ENCODE measurements at places on chromosomes 2 and 18.

GRCh38 chr2:40113272-40113968 lies 334.4 kb upstream of the THUMPD2 start:
- DNase-seq: no peak

DNA sequence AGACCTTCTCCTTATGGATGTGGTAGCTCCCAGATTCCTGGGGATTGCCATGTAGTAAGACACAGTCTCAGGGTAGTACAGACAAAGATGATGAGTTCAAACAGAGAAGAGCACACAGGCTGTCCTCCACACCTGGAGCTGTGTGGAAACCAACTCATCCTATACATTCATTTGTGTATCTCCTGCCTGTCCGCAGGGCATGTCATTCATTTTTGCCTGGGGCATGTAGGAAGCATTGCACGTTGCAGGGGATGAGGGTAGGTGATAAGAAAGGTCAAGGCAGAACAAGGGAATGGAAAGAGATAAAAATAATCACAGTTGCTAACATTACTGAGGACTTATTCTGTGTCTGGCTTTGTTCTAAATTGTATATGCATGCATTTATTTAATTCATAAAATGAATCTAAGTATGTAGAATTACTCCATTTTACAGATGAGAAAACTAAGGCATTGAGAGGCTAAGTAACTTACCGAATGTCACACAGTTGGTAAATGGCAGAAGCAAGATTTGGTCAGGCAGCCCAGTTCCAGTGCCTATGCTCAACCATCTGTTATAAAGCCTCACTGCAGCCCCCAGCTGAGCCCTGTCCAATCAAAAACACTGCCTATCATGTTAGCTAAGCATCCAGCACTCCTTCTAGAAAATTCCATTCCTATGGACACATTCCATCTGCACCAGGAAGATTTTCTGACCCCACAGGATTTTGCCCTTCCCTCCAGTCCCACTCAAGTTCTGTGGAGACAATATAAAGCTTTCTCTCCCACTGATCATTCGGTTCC lies 81.0 kb downstream of the SUMO1 start:
- DNase-seq: no peak

- peak; percentile 74 for DNase-seq
Measured at GRCh38 chr2:156333951-156334495, 1.5 kb upstream of the NR4A2 start.

GRCh38 chr2:147045113-147045512 lies 799.7 kb upstream of the ACVR2A start:
- peak; percentile 27 for DNase-seq

DNA sequence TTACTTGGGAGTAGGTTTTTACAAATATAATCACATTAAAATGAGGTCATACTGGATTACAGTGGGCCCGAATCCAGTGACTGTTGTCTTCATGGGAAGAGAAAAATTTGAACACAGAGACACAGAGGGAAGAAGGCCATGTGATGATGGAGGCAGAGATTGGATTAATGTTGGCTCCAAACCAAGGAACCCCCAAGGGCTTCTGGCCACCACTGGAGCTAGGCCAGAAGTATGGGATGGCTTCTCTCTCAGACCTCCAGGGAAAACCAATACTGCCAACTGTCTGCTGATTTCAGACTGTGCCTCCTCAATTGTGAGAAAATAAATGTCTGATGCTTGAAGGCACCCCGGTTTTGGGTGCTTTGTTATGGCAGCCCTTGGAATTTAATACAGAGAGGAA lies 76.0 kb downstream of the ALPK2 start:
- no peak for DNase-seq

DNA sequence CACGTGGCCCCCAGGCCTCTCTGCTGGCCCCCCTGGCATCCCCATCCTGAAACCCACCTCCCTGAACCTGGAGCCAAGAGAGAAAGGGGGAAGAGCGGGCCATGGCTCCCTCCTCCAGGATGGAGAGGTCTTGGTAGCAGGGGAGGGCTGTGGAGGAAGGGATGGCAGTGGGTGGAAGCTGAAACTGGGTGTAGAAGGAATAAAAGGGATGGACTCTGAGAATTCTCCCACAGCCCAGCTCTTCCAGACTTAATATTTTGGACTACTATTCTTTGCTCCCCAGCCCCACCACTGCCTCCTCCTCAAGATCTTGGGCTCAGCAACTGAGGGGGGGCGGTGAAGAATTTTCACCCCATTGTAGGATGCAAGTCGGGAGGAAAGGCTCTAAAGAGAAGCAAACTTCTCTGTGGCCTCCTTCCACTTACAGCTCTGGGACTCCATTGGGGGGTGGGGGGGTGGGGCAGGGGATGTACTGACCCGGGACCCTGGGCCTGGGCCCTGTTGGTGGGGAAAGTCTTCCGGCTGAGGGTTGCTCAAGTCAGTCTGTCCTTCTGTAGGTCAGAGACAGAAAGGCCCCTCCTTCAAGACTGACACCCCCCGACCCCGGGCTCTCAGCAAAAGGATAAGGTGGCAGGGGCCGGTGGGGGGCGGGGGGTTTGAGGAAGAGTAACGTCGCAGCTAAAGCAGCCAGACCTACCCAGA lies 501 bp downstream of the TNS1 start:
- DNase-seq: no peak

- DNase-seq: no peak
Measured at GRCh38 chr18:62437235-62438017, 85.4 kb upstream of the ZCCHC2 start.

DNA sequence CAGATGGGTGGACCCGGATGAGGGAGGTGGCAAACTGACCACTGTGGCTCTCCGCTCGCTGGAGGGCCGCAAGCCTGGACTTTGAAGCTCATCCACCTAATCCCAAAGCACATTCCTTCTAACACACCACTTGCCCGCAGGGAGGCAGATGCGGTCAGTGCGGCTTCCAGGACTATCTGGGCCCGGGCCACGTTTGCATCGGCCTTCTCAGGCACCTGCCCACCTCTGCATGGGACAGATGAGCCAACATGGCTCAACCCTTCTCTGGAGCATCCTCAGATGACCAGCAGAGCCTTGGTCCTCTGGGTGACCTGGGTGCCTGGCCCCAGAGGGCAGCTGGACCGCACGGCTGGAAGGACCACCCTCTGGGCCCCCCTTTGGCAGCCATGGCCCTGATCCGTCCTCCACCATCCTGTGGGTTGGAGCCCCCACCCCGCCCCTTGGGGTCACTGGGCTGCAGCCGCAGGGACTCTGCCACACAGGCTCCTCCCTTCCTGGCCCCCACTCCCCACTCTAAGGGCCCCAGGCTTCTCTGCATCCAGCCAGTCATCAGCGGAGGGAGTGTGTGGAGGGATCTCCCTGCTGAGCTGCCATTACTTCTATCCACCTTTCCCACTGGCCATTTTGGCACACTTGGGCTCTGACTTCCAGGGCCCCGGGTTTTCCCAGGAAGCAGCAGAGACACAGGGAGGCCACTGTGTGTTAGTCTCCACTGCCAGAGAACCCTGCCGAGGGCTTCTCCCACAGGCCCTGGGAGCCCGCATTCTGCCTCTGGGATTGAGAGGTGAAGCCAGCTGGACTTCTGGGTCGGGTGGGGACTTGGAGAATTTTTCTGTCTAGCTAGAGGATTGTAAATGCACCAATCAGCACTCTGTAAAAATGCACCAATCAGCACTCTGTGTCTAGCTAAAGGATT lies 12.3 kb downstream of the HDAC4 start:
- DNase-seq: no peak

GRCh38 chr2:198611201-198611600 lies 806.8 kb downstream of the PLCL1 start:
- DNase-seq: no peak

- no peak for DNase-seq
Measured at GRCh38 chr2:108444941-108445840, 3.8 kb upstream of the GCC2 start.

DNA sequence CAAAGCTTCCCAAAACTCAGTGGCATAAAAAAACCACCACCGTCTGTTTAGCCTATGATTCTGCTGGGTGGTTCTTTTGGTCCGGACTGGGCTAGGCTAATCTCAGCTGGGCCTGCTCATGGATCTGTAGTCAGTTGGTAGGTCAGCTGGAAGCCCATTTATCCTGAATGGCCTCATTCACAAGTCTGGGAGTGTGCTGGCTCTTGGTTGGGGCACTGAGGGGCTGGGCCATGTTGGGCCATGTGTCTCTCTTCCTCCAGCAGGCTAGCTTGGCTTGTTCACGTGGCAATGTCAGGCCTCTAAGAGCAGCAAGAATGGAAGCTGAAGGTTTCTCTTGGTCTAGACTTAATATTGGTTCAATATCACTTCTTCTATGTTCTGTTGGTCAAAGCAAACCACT lies 95.7 kb upstream of the HS6ST1 start:
- no peak for DNase-seq

GRCh38 chr2:13005761-13006335 lies 289.1 kb downstream of the TRIB2 start:
- DNase-seq: no peak

- no peak for DNase-seq
Measured at GRCh38 chr2:228767196-228767595, 503.9 kb downstream of the PID1 start.

DNA sequence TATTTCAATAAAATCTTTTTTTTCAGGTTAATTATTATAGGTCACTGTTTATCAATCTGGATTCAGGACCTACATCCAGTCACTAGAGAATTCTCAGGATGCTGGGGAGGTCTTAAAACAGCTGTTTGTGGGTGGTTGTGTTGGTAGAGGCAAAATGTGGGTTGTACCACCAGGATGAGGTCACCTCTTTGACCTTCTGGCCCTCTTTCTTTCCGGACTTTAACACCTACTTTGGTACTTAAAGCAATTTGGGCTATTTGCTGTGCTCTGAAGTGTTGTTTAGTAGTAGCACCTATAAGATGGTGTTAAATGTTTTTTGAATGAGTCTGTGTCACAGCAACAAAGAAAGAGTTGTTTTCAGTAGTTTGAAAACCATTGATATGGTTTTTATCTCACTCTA lies 14.6 kb downstream of the EML4 start:
- DNase-seq: no peak

- DNase-seq: no peak
Measured at GRCh38 chr2:20669562-20670314, 2.8 kb downstream of the GDF7 start.

DNA sequence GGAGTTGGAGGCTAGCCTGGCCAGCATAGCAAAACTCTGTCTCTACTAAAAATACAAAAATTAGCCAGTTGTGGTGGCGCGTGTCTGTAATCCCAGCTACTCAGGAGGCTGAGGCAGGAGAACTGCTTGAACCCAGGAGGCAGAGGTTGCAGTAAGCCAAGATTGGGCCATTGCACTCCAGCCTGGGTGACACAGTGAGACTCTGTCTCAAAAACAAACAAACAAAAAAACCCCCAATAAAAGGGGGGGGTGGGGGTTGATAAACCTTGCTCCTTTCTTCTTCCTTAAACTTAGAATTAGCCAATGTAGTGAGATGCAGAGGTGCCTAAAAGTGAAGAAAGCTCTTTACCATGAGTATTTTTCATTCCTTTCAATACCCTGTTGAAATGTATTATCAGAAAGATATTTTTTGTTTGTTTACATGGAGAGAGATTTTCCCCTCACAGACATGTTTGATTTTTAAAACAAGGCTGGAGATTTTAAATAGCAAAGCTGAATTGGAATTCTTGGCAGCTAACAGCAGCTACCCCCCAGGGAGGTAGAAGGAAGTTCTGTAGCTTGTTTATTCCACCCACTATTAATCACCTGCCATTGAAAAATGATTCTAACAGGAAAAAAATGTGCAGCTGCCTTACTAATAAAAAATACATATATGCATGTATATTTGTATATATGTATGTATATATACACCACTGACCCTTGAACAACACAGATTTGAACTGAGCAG lies 48.6 kb downstream of the GYPC start:
- DNase-seq: no peak

GRCh38 chr2:47891369-47892337 lies 14.6 kb downstream of the FBXO11 start:
- no peak for DNase-seq

DNA sequence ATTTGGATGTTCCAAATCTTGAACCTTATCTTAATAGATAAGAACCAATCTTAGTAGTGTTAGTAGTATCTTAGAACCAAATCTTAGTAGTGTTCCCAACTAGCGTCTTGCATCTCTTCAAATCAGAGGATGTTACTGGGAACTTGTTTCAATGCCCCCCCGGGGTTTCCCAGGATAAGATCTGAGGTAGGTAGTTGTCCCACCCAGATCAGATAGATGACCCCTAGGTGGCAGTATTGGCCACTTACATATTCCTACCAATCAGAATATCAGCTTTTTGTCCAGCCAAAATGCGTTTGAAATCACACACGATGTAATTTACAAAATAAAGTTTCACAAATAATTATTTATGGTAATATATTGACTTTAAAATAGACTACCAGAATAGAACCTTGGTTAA lies 314.8 kb downstream of the MBD2 start:
- no peak for DNase-seq

- no peak for DNase-seq
Measured at GRCh38 chr2:230694241-230694640, 18.4 kb upstream of the CAB39 start.

GRCh38 chr2:1802046-1802445 lies 57.7 kb upstream of the PXDN start:
- DNase-seq: no peak

GRCh38 chr18:46346213-46346612 lies 242.0 kb downstream of the HAUS1 start:
- no peak for DNase-seq

DNA sequence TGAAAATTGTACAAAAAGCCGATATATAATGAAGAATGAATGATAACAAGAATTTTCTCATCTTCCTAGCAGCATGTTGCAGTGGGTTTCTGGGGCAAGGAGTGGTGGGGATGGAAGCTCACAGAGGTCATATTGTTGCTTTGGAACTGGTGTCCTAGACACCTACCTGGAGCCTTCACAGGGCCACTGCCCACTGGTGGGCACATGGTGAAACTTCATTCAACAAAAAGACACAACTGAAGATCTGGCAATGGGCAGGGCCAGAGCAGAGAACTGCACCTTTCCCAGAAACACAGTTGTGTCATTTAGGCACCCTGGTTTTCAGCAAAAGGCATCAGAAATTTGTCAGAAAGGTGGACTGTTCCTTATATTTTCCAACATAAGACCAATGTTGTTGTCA lies 115.3 kb downstream of the FHOD3 start:
- peak; percentile 9 for DNase-seq

- no peak for DNase-seq
Measured at GRCh38 chr2:14306268-14306861, 326.2 kb upstream of the LRATD1 start.

DNA sequence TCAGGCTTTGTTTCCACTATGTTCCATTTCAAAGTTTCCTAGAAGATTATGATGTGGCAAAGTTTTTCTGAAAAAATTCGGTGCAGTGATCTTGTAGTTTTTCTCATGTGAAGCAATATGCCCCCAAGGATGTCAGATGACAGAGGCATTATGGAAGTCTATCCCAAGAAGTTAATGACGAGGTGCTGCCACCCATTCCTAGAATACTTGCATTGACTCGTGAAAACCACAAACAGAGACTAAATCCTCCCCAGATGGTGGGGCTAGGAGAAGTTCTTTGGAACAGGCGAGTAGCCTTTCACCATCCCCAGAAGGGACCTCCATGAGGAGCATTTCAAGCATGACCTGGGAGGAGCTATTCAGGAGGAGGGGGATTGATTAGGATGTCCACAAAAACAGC lies 40.2 kb upstream of the COPS8 start:
- no peak for DNase-seq

Data from DMS153 (cell line).